ENCODE measurements at places on chromosomes 5 and 9.

- no peak for DNase-seq
These were observed 17.2 kb downstream of the OR2S2 start for GRCh38 chr9:35940458-35941407.

DNA sequence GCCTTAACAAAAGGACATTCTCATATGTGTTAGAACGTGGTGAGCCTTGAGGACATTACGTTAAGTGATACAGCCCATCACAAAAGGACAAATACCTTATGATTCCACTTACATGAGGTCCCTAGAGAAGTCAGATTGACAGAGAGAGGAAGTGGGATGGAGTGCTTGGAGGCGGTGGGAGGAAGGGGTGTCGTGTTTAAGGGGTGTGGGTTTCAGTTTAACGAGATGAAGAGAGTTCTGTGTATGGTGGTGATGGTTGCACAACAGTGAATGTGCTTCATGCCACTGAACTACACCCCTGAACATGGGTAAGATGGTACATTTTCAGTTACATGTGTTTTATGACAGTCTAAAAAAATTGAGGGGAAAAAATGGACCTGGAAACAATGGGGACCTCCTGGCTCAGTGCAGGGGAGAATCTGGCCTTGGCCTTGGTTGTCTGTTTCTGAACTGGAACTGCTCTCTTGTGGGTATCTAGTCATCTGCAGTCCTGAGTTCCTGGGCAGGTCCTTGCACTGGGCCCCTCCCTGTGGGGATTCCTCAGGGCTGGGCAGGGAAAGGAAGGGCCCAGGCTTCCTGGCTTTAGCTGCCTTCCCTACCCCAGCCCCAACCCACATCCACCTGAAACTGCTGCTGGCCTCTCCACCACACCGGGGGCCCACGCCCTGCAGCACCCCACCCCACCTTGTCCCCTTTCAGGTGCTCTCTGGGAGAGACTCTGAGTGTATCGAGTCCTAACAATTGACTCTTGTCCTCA is 17.8 kb downstream of the LRRC8A start:
- no peak for DNase-seq

- DNase-seq = no peak
These were observed 8.6 kb upstream of the SLC12A7 start for GRCh38 chr5:1120236-1120999.

- DNase-seq = no peak
These were observed 22.0 kb downstream of the FNIP1 start for GRCh38 chr5:131774652-131775367.

- no peak for DNase-seq
These were observed 112.3 kb upstream of the ADAMTSL1 start for GRCh38 chr9:18361646-18362045.

GRCh38 chr5:146426853-146427618 is 20.1 kb upstream of the TCERG1 start:
- peak; percentile 44 for DNase-seq

DNA sequence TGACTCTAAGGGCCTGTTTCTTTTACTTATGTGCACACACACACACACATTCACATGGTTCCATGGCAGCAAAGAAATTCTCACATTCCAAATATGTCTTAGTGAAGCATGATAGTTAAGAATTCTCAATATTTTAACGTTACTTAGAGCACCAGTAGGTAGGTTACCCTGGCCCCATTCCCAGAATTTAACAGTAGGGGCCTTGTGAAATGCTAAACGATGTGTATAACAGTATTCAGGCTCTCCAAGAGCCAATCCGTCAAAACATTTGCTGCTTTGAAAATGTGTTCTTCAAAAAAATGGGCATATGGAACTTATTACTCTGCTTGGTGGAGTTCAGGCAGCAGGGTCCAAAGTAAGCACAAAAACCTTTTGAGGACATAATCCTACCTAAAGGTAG is 93.7 kb upstream of the DAB2 start:
- DNase-seq = no peak

GRCh38 chr5:142159354-142159753 is 50.8 kb downstream of the NDFIP1 start:
- DNase-seq = no peak

- DNase-seq = no peak
These were observed 265.2 kb downstream of the MAST4 start for GRCh38 chr5:66861402-66861801.

- no peak for DNase-seq
These were observed 101.8 kb downstream of the TLE4 start for GRCh38 chr9:79673614-79674013.

DNA sequence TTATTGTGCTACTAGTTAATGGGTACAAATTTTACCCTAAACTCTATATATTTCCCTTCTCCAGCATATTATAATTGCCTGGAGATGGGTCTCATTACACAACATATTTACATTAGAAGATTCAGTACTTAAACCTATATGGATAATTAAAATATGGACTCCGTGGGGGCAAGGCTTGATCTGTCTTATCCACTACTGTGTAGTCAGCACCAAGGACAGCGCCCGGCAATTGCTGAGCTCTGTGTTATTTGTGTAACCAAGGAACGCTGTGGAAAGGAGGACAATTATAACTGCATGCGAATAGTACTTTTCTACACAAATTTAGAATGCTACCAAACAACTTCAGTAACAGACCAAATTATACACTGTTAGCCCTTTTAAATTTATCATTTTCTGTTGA is 77.7 kb downstream of the DNAH5 start:
- peak; percentile 58 for DNase-seq

- no peak for DNase-seq
These were observed 6.4 kb upstream of the CTSV start for GRCh38 chr9:97045300-97045699.

DNA sequence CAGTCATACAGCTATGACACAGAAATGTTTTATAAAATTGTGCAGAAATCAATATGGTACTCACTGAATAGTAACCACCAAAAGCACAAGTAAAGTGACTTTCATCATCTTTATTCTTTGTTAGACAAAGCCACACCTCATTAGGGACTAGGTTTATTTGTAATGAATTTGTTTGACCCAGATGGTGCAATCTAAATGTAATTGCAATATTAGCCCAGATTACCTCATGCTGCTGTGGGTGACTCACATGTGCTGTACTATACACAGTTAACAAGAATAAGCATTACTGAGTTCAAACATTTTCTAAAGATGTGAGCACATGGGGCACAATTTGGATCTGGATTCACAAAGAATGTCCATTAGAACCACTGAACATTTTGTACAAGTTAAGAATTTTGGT is 759.3 kb upstream of the TYRP1 start:
- DNase-seq = peak; percentile 38

DNA sequence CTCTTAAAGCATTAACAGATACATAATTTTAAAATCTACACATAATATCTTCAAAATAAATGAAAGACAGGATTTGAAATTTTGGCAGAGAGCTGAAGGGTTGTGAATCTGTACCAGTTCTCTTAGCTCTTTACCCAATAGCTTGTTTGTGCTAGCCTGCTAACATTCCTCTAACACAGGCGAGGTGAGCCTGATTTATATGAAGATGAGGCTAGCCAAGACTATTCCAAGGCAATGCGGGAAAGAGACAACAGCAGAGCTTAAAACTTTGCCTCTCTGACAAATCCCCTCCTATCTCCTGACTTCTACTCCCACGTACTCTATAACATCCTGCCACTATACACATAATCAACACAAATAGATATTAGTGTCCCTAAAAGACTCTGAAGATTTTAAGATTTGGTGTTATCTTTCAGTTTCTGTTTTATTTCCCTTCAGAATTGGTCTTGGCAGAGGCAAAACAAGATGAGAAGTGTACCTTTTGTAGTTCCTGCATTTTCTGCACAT is 745.6 kb upstream of the ZNF608 start:
- DNase-seq = no peak

- peak; percentile 93 for DNase-seq
These were observed 341.4 kb downstream of the DIRAS2 start for GRCh38 chr9:90301277-90301653.

- no peak for DNase-seq
These were observed 44.5 kb downstream of the PTTG1 start for GRCh38 chr5:160466116-160466515.

GRCh38 chr5:154714266-154714986 is 40.8 kb upstream of the LARP1 start:
- DNase-seq = no peak

GRCh38 chr5:171852255-171852681 is 66.7 kb downstream of the SMIM23 start:
- DNase-seq = no peak

GRCh38 chr5:141649056-141649688 is 2.0 kb downstream of the FCHSD1 start:
- DNase-seq = no peak

DNA sequence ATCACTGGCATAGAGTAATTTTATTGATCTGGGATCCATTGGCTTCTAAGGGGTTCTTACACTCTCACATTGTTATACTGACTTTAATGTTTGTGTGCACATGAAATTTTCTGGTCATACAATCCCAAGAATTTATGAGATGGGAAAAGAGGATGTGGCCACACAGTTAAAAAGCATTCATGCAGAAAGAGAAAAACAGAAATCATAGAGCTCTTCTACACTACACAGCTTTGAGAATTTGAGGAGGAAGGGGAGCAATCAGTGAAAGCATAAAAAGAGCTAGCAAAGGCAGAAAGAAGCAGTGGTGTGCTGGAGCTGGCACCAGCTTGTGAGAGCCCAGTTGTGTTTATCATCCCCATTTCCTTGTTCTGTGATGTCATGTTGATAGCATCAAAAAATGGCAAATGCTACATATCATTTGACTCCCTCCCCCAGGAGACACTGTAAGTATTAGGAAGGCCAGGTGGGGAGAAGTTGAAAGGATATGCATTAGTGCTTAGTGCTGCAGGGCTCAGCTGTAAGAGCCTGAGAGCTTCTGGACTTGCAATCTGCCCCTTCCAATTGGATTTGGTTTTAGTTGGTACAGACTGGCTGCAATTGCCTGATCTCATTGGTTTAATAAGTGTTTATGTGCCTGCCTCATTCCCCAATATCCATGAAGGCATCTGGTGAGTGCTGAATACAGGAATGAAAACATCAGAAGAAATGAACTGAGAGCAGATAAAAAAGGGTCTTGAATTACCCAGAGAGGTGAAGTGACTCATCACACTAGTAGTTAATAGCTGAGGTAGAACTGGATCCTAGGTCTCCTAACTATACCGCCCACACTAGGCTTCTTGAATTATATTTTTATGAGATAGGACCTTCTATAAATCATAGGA is 30.9 kb downstream of the RHOBTB3 start:
- no peak for DNase-seq

DNA sequence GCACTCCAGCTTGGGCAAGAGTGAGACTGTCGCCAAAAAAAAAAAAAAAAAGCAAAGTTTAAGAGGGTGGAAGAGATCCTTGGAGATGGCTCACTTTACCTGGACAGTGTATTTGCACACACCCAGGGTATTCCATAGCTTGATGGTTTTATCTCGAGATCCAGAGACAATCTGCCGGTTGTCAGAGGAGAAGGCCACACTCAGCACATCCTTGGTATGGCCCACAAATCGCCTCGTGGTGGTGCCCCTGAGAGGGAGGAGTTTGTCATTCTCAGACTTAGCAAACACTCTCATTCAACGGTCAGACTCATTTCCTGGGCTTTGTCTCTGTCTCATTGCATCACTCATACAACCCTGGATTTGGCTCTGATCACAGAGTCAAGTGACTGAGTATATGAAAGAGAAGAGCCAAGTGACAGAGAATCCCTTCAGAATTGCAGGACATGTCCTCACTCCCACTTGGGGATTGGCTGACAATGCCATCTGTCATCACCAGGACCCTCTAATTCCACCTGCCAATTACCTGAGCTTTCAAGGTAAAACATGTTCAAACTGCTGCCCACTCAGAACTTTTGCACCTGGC is 2.2 kb downstream of the RACK1 start:
- peak; percentile 79 for DNase-seq

DNA sequence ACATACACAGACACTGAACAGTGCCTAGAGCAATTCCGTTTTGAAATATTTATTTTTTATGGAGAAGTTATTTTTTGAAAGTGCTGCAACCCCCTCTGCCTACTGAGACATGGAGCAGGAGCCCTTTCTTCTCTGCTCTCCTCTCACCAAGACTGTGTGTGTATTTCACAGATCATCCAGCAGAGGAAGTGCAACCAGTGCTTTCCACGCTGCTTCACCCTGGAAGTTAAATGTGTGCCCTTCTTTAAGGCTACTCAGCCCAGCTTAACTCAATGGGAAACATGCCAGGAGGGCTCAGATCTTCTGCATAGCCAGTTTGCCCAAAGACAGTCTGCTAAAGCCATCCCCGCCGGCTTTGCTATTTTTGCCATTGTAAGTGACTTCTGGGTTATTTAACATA is 606.3 kb downstream of the TLE1 start:
- no peak for DNase-seq

DNA sequence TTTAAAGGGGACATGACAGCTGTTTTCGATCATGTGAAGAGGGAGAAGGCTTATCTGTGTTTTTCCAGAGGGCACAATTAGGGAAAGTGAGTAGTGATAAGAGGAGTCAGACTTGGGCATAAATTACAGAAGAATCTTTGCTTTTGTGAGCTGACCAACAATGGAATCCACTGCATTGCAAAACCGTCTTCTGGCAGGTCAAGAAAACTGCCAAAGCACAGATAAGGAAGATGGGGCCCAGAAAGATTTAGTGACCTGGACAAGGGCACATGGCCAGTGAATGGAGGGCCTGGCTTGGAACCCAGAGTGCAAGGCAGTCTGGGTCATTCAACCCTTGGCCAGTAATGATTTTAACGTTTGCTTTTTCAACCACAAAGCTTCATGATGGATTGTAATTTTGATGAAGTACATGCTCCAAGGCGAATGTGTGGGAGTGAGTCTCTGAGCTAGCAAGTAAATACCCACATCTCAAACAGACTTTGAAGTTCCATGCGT is 153.2 kb upstream of the MAST4 start:
- no peak for DNase-seq

GRCh38 chr9:17793713-17794622 is 215.1 kb downstream of the SH3GL2 start:
- DNase-seq = peak; percentile 43

DNA sequence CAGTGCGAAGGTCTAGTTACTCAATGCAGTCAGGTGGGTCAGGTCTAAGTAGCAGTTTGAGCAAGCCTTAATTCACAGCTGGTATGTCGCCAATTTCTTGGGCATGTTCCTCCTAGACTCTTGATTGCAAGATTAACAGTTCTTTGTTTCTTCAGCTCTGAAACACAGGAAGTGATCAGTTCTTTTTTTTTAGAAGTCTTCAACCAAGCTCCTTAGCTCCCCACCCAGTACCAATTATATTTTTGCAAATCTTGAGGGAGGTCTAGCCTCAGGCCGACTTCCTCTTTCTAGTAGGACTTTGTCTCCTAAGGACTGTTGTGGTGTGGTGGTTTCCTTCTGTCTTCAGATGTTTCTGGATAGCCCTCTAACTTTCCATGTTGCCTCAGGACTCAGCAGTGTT is 2054.2 kb downstream of the MAT2B start:
- DNase-seq = no peak

GRCh38 chr5:68260467-68260866 is 44.9 kb downstream of the PIK3R1 start:
- no peak for DNase-seq

All from NCI-H460 (cell line).